Stimulated activated CD8-positive, alpha-beta memory T cell treated with anti-CD3 and anti-CD28 coated beads, Interleukin-4, amount 100 ng/mL, for 4 hours (primary cell): ENCODE measurements at places on chromosomes 1 and 21.
A peak's percentile ranks its signal among the peaks of the same experiment; 100 is the strongest.

DNA sequence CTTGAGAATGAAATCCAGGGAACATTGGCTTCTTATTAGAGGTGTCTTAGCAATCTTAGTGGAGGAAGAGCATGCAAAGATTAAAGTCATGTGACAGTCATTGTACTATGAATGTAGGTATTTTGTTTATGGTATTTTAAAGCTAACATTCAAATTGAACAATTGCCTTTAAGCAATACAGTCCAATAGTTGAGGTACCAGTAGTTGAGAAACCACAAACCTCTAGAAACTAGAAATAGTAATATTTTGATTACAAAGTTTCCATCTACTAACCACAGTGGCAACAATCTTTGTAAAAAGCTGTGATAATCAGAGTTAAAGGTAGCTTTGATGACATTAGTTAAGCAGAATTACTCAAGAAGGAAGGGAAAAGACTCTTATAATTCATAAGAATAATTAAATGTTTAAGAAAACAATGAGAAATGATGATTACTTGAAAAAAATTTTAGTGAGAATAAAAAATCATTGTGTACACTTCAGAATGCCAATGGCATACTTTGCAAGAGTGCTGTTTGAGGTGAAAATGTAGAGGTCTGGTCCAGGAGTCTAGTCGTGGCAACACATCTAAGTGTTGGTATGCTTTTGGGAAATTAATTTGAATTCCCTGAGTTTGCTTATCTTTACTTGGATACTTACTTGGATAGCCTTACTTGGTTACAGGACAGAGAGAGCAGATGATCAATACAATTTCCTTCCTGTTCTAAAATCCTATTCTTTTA, 104.9 kb upstream of the PTGFR start:
- no peak for DNase-seq

DNA sequence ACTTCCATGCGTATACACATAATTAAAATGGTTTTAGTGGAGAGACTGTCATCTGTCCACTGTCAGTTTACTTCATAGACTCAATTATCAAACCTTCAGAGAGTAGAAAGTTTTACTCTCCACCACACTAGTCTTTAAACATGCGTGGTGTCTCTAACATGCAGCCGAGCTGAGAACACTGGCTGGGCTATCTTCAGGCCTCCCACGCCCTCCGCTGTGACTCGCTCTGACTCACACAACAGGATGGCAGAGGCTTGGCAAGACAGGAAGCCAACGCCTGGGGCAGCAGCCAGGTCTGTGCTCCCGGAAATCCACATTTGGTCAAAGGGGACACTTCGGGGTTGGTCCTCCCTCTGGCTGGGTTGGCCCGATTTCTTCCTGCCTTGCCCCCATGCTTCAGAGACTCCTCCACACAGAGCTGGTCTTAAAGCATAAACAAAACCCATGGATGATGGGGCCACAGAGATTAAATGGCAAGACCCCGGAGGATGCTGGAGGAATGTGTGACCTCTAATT, 22.7 kb upstream of the IFNGR2 start:
- peak; percentile 79 for DNase-seq

GRCh38 chr1:59015708-59016107, 231.9 kb upstream of the JUN start:
- DNase-seq, result no peak

GRCh38 chr1:92029241-92029922, 403 bp upstream of the EPHX4 start:
- no peak for DNase-seq

DNA sequence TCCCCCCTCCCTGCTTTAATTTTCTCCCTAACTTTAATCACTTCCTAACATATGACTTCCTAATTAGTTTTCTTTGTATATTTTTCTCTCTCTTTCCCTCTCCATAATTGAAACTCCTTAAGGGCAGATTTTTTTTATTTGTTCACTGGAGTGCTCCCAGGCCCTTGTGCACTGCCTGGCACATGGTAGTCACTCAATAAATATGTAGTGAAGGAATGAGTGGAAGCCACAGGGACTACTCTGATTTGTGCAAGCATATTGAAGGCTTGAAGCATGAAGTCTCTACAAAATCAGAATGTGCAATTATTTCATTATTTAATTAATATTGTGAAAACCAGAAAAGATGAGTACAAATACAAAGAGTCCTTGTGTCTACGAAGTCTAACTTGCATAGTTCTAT, 41.5 kb downstream of the SNX7 start:
- DNase-seq, result no peak

GRCh38 chr1:170273291-170274130, 127.8 kb downstream of the NTMT2 start:
- no peak for DNase-seq

DNA sequence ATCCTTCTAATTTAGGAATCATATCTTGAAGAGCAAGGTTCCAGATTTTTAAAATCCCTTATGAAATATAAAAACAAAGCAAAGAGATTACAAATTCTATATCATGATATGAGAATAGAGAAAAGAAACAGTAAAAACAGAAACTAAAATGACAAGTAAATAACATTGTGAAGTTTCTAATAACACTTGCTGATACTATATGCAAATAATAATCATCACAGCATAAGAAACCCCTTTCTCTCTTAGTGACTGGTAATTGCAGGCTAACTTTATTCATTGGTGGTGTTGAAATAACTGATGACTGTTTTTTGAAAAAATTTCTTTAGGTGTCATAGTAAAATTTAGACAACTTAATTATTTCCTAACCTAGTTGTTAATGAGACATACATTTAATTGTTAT, 281.6 kb downstream of the PLA2G4A start:
- no peak for DNase-seq

DNA sequence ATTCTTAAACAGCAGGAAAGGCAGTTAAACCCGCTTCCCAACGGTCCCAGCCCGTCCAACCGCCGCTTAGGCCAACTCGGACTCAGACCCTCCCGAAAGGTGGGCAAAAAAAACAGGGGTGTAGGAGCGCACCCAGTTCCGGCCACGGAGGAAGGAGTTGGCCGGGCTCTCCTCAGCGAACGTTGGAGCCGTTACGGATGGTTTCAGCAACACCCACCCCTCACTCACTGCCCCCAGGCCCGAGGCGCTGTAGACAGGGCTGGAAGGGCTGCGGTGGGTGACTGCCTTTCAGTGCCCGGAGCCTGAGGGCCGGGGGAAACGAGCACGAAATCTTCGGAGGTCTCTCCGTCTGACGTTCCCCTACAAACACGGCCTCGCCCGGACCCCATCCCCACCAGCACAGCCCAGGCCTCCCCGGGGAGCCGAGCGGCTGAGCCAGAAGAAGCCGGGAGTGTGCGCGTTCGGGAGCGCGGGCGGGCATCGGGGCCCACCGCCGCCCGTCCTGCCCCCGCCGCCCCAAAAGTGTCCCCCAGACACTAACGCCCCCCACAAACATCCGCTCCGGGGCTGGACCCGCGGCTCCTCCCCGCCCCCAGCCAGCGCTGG, 1.3 kb downstream of the KDM5B start:
- DNase-seq, result no peak

DNA sequence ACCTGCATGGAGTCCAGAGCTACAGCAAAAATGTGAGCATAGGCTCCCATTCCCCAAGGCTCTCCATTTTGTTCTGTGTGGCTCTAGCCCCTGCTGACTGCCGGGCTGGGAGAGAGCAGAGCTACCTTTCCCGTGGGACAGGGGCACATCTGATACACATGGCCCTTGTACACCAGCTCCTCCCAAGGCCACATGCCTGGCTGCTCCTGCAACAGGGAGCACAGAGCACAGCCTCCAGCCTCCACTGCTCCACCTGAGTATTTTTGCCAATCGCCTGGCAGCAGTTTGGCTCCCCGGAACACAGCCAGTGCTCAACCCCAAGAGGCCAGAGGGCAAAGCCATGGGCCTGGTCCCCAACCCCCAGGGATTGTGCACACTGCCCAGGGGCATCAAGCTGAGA, 146.5 kb downstream of the CHD1L start:
- no peak for DNase-seq

DNA sequence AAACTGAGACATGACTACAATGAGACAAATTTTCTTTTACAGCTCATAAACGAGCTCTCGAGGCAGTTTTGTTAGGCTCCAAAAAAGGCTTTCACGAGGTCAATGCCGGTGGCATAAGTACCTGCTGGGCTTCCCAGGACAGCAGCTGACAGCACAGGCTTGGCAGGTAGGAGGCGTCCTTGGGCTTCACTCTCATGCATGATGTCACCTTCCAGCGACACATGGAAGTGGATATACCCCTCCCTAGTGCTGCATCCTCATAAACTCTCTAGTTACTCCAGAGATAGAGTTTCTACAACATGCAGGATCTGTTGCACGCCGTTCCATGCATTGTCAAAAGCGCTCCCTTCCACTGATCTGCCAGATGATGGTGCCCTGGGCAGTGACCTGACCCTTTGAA, 112.5 kb upstream of the PAXBP1 start:
- no peak for DNase-seq

DNA sequence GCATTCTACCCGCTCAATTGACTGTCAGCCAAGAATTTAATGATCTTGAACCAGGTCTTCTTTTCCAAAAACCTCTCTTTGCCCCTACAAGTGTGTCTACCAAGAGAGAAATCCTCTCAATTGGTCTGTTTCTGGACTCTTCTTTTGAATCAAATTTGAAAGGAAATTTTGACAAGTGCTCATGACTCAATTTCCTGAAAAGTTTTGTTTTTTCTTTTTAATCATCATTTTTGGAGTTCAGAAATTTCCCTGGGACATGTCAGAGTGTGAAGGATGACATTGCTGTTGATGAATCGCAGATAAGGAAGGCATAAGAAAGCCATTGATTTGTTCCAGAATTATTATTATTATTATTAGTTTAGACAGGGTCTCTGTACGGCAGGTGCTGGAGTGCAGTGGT, 88.2 kb upstream of the AKT3 start:
- no peak for DNase-seq

DNA sequence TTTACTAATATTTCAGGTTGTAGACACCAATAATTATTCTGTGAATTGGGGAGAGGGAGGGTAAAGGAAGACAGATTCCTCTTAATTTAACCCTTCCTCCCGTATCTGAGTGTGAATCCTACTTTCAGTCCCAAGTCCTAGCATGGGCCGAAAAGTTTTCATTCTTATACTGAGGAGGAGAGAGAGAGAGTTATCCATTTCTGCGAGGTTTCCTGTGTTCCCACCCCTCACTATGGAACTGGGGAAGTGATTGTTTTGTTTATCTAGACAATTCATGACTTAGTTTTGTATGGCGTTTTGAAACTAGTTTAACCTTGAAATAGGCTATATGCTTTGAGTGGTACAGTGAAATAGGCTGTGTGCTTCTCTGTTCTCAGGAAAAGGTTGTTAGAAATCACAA, 134.0 kb upstream of the DPYD start:
- DNase-seq, result no peak

- no peak for DNase-seq
Measured at GRCh38 chr21:42582787-42583476, 69.3 kb downstream of the SLC37A1 start.

DNA sequence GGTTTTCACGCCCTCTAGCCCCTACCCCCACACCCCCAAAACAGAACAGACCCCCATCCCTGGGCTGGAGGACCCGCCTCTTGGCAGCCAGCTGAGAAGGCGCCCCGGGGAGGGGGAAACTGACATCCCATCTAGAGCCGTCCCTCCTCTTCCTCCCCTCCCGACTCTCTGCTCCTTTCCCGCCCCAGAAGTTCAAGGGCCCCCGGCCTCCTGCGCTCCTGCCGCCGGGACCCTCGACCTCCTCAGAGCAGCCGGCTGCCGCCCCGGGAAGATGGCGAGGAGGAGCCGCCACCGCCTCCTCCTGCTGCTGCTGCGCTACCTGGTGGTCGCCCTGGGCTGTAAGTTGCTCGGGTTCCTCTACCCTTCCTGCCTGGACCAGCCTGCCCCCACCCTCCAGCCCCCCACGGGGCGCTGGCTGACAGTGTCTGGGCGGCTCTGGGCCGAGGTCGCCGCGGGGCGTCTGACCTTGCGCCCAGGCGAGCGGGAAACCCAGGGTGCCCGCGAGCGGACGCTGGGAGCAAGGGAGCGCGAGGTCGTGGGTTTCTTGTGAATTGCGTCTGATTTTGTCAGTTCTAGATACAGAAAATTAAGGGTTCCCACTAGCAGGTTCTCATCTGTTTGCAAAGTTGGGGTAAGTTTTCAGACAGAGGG, 618 bp downstream of the JAM2 start:
- DNase-seq, result peak; percentile 3

GRCh38 chr21:26840201-26840600, 5.0 kb downstream of the ADAMTS1 start:
- no peak for DNase-seq

DNA sequence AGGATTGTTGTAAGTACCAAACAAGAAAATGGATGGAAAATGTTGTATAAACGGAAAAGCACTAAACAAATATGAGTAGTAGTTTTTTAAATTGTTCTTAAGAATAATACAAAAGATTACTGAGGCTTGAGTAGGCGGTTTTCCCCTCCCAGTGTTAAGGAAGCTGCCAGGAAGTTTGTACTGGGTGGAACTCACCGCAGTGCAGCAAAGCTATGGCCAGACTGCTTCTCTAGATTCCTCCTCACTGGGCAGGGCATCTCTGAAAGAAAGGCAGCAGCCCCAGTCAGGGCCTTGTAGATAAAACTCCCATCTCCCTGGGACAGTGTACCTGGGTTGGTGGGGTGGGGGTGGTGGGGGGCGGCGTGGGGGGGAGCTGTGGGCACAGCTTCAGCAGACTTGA, 58.7 kb downstream of the XCL2 start:
- DNase-seq, result no peak

DNA sequence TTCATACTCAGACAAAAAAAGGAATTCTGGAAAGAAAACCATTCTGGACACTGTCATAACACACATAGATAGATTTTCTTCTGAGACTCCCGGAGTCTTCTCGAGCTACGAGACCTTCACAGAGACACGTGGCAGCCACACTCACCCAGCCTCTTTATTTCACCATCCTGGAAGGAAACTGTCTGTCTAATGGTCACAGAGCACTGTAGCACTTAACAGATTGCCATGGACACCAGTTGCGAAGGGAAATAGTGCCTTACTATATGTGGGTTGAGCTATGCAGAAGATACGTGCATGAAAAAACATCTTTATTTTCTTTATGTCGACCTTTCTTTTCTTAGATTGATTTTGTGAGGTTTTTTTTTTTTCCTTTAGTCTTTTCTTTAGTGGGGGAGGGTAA, 57.9 kb downstream of the ZP4 start:
- DNase-seq, result no peak

DNA sequence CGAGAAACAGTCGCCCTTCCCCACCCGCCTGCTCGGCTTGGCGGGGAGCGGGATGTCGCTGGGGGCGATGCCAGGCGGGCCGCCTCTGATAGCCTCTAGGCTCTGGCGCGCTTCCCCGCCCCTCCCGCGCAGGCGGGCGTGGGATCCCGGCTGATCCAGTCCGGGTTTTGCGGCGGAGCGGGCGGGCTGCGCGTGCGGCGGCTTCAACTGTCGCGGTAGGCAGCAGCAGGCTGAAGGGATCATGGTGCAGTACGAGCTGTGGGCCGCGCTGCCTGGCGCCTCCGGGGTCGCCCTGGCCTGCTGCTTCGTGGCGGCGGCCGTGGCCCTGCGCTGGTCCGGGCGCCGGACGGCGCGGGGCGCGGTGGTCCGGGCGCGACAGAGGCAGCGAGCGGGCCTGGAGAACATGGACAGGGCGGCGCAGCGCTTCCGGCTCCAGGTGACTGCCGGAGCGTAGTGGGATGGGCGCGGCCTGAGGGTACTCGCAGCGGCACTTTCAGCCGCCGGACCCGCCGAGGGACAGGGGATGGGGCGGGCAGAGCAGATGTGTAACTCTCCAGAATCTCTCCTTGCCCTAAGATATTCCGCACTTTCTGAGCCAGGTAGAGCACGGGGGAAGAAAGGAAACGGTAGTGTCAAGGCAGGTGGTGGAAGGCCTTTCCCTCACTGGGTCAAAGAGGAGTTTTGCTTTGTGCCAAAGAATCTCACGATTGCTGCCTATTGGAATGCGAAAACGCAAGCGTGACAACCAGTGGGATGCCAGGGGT, at the start of gene FAAH:
Gene FAAH (plus strand): TSS at position 210 of the 764 bp plus-strand sequence. CDS start 32 bp downstream, at position 242.
- no peak for DNase-seq

GRCh38 chr1:198416296-198416695, 124.2 kb downstream of the ATP6V1G3 start:
- DNase-seq, result no peak
